ENCODE measurements at places on chromosomes 5 and 9.

DNA sequence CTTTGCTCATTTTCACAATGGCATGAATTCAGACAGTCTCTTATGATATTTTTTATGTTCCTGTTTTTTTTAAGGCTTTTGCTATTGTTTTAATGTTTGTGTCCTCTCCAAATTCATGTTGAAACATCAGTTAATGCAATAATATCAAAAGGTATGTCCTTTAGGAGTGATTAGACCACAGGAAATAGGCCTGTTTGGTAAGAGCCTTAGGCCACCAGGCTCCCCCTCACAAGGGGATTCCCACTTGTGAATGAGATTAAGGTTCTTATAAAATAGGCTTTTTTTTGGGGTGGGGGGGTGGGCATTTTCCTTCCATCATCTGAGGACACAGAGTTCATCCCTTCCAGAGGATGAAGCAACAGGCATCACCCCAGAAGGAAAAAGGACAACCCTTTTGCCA, 2074.2 kb upstream of the C9orf72 start:
- no peak for DNase-seq

DNA sequence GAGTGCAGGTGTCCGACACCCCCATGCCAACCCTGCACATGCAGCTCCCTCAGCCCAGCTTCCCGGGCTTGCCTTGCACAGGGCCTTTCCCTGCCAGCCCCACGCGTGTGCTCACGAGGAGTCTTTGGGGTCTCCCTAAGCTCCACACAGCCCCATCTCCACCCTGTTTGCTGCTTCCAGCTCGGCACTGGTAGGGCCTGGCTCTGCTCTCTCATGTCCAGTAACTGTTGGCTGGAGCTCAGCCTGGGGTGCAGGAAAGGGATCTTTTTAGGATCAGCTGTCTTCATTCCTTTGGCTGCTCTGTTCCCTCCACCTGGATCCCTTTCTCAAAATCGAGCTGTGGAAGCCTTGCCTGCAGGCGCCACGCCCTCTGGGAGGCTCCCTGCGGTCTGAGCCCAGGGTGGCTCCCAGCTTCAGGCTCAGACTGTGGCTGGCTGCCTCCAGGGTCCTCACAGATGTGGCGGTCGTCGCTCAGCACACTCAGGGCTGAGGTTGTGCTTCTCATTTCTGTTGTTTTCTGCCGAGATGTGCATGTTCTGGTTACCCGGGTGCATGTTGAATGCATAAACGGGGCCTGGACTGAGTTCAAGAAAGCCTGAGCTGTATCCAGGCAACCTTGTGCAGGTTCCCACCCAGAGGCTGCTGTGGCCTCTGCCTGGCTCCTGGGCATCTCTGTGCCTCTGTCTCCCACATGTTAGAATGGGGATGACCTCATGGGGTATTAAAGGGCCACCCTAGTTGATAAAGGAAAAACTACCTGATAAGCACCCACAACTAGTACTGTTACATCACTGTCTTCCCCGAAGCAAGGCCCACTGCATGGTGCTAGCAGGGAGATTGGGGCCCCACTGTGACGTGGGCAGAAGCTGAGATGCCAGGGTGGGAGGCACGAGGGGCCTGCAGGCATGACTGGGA, 4.3 kb downstream of the CACNA1B start:
- no peak for DNase-seq

DNA sequence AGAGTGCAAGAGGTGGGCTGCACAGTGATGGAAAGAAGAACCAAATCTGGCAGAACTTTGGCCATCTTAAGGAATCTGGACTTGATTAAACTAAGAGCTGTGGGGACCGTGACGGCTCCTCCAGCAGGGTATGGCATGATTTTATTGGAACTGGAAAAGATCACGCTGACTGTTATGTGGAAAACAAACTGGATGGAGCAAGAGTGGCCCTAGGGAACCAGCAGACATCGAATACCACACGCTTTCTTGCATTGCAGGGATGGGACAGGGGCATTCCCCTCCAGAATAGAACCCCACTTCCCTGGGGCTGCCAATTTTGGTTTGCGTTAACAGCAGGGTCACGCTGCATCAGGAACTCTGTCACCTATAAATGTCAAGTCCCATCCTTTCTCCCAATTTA, 38.8 kb downstream of the INSYN2B start:
- DNase-seq, result no peak

DNA sequence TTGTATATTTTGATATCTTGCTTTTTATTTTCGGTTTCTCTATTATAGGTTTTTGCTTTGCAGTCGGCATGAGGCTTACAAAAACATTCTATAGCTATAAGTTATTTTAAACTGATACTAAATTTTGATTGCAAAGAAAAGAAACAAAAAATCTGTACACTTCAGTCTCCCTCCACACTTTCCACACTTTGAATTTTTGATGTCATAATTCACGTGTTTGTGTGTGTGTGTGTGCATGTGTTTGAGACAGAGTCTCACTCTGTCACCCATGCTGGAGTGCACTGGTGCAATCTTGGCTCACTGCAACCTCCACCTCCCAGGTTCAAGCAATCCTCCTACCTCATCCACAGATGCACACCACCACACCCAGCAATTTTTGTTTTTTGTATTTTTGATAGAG, 124.9 kb downstream of the MRPS30 start:
- no peak for DNase-seq

DNA sequence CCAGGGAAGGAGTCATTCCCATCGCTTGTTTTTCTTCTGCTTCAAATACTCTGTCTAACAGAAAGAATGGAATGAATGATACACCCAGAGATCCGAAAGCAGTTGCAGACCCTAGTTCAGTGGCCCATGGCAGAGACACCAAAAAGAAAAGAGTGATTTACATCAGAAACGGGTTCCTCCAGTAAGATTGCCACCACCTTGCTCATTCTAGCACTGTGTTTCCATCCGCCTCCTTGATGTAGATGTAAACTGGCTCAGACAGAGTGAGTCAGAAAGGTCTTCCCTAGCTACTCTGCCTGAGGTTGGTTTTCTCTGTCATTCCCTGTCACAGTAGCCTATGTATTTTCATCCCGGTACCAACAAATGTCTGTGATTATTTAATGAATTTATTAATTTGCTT, 15.9 kb upstream of the CLINT1 start:
- DNase-seq, result no peak

DNA sequence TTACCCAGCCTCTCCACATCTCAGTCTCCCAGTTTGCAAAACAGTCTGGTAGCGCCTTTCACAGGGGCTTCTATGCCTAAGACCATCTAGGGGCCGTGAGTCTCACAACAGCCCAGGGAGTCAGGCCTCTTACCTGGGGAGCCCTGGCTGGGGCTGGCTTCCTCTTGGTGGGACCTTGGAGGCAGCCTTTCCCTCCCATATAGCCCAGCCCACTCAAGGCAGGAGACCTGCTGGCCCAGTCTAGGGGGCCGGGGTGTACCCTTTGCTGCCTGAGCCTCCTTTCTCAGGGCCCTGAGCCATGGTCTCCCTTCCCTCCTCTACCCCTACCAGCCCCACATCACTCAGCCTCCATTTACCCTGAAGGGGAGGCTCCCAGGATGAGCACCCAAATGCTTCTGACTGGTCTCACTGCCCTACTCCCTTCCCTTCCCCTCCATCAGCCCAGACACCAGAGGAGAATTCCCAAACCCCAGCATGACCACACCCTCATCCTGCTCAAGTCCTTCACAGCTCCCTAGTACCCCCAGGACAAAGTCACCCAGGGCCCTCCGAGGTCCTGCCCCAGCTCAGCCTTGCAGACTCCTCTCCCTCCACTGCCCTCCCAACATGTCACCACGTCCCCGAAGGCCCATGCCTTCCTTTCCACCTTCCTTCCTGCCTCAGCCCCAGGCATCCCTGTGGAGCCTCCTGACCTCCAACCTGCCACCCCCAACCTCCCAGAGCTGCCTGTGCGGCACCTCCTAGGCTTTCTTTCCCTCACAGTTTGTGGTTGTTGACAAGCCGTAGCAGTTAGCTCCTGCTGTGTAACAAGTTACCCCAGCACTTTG, 55.3 kb downstream of the BARX1 start:
- DNase-seq, result no peak
